ENCODE measurements at places on chromosomes 3 and 15. TPM values are rescaled to one million over a fixed set of nuclear protein-coding genes. Genes with fewer than 3 reads are reported as not detected.

UNC13C gene
- total RNA-seq = 4.2 TPM

OCA2 gene
- total RNA-seq = not detected

DNA sequence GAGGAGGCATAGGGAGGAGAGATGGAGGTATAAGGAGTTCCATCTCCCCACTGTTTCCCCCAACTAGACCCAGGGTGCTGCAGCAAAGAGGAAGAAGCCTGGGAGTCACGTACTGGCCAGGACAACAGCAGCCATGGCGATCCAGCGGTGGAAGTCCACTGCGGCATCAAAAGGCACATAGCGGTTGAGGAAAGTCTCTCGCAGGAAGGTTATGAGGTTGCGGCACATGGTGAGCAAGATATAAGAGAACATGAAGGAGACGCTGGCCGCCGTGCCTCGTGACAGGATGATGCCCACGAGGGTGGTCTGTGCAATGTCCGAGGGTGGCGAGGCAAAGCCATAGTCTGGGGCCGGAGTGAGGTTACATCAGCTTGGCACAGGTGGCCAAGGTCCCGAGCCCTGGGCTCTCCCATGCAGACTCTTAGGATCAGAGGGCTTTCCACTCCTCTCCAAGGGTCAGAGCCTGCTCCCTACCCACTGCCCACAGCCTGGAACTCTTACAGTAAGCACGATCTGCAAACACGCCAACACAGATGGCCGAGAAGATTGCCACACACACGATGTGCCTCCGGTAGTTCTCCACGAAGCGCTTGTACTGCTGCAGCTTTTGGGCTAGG lies 14.3 kb downstream of the DUOX2 start:
- no peak for DNase-seq

LRRN1 gene
- 3.8 TPM for total RNA-seq

DNA sequence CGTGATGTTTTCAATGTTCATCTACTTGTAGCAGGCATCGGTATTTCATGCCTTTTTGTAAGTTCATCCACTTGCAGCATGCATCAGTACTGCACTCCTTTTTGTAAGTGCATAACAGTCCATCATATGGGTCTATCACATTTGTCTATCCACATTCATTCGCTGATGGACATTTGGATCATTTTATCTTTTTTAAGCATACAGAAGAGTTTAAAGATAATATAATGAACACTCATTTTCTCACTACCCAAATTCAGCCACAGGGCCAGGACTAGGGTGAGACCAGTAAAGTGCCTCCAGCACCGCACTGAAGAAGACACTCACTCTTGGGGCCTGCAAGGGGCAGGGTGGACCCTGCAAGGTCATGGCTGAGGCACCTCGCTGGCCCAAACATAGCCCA lies 309.6 kb downstream of the UACA start:
- DNase-seq = no peak

PLCB2 gene
- total RNA-seq = 1.4 TPM

PHLDB2 gene
- 3.0 TPM for total RNA-seq

C3orf20 gene
- total RNA-seq = 0.46 TPM

TRIM59 gene
- total RNA-seq = 0.51 TPM

- peak; percentile 70 for DNase-seq
These were observed 169.0 kb upstream of the BCL6 start for GRCh38 chr3:187914231-187914630.

Data from gastrocnemius medialis (tissue), 4 donors.